ENCODE measurements at places on chromosomes 12 and 14.

DNA sequence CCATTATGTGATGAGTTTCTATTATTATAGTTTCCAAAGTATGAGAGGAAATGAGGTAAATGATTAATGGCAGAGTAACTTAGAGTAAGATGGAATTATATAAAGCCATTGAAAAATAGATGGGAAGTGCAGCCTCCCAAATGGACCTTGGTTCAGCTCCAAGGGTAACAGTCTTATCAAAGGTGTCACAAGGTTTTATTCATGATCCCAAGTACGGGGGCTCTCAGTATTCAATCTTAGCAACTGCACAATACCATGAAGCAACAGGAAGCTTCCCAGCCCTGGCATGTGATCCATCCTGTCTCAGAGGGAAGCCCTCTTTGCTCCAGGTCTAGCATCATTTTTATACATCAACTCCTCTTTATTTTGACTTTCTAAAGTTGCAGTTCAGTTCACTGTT lies 948.2 kb downstream of the GALC start:
- no peak for DNase-seq

DNA sequence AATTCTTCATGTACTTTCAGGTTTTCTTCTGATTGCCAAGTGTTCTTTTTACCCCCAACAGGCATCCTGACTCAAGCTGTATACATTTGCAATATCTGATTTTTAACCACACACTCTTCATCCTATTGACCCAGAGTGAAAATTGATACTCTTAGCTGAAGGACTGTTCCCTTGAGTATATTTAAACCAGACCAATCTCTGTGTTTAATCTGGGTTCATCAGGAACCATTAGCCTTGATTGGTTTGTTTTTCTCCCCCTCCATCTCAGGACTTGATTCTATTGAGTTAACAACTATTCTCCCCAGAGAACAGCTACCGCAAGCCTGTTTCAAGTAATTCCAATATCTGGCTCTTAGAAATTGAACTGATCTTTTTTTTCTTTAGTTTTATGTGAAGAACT lies 222.3 kb upstream of the NOVA1 start:
- no peak for DNase-seq

DNA sequence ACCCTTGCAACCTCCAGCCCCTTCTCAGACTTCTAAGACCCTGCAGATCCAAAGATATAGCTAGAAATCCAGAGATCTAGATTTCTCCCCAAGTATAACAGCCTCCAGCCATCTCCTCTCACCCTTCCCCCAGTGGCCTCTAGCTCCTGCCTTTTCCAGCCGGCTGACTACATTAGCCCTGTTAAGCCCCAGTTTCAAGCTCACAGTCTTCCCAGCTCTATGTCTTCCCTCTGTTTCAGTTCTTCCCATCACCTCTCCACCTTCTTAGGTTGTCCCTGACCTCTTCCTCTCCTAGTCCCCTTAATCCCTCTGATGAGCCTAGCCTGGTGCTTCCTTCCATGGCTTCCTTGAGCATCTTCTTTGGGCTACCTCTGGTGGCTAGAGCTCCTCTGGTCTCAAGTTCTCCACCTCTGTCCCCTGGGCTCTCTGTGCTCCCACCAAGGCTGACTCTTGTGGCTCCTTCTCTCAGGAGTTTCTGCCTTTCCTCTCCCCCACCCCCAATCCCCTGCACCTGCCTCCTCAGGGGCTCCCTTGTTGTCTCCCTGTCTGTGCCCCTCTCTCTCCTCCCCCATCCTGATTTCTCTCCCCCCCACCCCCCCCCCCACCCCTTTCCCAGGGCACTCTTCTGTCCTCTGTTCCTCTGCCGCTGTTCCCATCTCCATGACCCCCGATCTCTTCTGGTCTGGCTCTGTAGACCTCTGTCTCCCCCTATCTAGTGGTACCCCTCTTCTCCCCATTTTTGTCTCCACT lies 816 bp upstream of the GDF11 start:
- DNase-seq = no peak

GRCh38 chr12:122878780-122879612 lies 16.9 kb downstream of the VPS37B start:
- no peak for DNase-seq

GRCh38 chr14:29007990-29008389 lies 241.4 kb downstream of the FOXG1 start:
- no peak for DNase-seq

GRCh38 chr12:126967152-126967551 lies 1299.8 kb upstream of the TMEM132C start:
- DNase-seq = no peak

DNA sequence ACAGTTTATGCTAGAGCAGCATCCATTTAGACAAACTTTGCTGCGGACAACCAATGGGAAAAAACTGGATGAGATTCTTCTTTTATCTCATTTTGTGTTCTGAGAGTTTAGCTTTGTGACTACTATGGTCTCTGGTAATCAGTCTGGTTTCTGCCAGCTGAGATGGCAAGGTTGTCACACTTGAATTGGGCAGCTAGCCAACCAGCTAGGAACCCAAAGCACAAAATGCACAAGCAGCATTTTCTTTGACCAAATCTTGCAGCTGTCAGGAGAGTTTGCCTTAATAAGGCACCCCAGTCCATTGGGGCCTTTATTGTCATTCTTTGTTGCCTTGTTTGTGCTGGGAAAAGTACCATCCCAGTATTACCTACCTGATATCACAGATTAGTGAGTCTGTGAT lies 34.0 kb upstream of the ETV6 start:
- DNase-seq = no peak

- peak; percentile 10 for DNase-seq
Observed at GRCh38 chr12:22100958-22101748, 55.1 kb downstream of the CMAS start.

GRCh38 chr14:20618271-20618749 lies 23.2 kb downstream of the OR6S1 start:
- DNase-seq = no peak

GRCh38 chr12:67827820-67828383 lies 161.3 kb upstream of the IFNG-AS1 start:
- peak; percentile 24 for DNase-seq

- DNase-seq = no peak
Observed at GRCh38 chr12:28870839-28871440, 278.1 kb upstream of the FAR2 start.

- no peak for DNase-seq
Observed at GRCh38 chr12:88303335-88303734, 161.2 kb downstream of the TMTC3 start.

- no peak for DNase-seq
Observed at GRCh38 chr12:21894792-21895595, 46.2 kb downstream of the ABCC9 start.

- DNase-seq = no peak
Observed at GRCh38 chr14:101808020-101808641, 46.6 kb downstream of the PPP2R5C start.

DNA sequence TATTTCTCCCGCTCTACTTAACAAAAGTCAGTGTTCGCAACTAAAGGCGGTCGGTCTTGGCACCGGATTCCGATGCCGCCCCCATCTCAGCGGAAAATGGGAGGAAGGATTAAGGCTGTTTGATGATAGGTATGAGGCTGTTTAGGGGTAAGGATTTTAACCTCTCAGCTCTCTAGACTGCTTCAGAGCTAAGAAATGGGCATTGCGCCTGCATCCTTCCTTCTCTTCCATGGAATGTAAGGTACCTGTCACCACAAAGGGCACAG lies 1.4 kb downstream of the COCH start:
- DNase-seq = no peak

- no peak for DNase-seq
Observed at GRCh38 chr14:75771595-75771994, 110.5 kb downstream of the TTLL5 start.

GRCh38 chr12:111122458-111122878 lies 202.1 kb upstream of the MYL2 start:
- no peak for DNase-seq

DNA sequence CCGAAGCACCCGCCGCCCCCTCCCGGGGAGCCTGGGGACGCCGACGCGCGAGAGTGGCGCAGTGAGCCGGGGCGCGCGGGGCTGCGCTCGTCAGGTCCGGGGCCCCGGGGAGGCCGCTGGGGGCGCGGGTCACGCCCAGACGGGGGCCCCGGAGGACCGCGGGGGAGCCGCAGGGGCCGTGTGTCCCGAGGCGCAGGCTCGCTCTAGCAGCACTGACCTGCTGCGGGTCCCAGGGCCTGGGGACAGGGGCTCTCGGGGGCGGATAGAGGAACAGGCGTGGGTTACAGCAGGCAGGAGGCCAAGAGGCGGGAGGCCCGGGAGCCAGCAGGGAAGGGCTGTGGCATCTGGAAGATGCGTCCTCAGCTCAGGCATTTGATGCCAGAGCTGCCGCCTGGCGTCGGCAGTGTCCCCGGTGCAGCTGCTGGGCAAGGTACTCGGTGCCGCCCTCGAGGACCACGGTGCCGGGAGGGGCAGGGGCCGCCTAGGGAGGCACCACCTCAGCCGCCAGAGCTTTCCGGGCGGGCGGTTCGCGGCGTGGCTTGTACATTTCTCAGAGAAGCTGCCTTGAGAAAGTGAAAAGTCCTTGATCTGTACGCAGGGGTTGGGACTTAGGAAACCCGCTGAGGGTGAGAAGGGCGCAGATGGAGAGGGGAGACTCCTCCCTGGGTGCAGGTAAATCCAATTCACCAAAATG lies 1.2 kb downstream of the WNT5B start:
- no peak for DNase-seq

- DNase-seq = no peak
Observed at GRCh38 chr14:77032491-77032843, 4.0 kb upstream of the IRF2BPL start.

- no peak for DNase-seq
Observed at GRCh38 chr12:45883187-45883586, 107.2 kb downstream of the SCAF11 start.

GRCh38 chr14:90383731-90384542 lies 12.9 kb upstream of the CALM1 start:
- DNase-seq = peak; percentile 23

- DNase-seq = no peak
Observed at GRCh38 chr12:33529810-33530209, 90.2 kb upstream of the SYT10 start.

GRCh38 chr14:105075379-105076295 lies 10.4 kb upstream of the GPR132 start:
- no peak for DNase-seq

- DNase-seq = no peak
Observed at GRCh38 chr12:47949441-47950341, 13.7 kb upstream of the TMEM106C start.

- no peak for DNase-seq
Observed at GRCh38 chr12:112112409-112113133, 4.0 kb upstream of the NAA25 start.

DNA sequence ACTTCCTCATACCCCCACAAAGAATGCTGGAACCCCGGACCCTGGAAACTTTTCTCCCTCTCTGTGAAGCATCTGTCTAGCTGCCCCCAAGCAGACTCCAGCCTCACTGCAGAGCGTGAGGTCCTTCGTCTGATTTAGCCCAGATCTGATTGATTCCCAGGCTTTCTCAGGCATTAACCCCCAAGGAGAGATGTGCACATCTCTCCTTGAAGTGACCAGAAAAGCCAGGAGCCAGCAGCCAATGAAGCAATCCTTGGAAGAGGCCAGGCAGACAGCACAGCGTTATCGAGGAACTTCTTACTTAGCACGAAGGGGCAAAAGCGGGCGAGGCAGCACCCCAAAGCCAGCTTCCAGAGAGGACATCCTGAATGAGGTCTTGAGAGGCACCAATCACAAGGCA lies 100.7 kb downstream of the ZFP36L1 start:
- DNase-seq = no peak
